ENCODE measurements at places on chromosomes 6 and 20.

- DNase-seq: peak; percentile 16
Observed at GRCh38 chr6:170025935-170026750, 264.7 kb downstream of the DLL1 start.

DNA sequence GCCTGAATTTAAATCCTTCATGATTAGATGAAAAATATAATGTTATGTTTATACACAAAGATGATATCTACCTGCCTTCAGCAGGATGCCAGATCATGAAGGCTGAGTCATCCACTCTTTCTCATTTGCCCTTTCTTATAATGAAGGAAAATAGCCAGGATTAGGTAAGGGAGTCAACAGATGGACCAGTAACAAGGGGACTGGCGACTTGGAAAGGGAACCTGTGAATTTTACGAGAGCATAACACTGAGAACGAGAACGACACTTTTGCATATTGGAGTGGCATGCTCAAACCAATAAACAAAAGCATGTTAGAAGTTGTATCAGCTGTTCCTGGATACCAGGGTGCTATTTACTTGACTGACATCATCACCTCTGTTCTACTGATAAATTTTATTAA is 154.0 kb downstream of the LAMP5 start:
- no peak for DNase-seq

DNA sequence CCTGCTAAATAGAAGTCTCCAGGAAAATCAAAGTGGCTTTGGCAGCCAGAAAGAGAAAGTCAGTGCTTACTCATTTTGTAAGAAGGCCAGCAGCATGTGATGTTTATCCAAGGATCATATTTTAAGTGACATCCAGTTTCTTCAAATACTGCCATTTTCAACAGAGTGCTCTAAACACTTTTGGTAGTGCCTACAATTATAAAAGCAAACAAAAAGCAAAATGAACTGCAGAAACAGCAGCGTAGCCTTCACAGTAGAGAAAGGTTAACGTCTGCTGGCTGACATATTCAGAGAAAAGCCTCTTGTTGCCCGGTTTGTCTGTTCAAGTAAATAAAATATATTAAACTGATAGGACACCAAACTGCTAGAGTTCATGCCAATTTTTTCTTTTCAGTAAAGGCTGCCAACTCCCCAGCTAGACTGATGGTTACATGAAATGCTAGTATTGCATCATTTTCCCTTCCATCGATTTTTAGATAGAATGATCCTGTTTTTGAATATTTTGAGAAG is 705.7 kb upstream of the SLC35B3 start:
- no peak for DNase-seq

GRCh38 chr6:170243791-170244291 is 47.0 kb downstream of the DLL1 start:
- DNase-seq: peak; percentile 51

GRCh38 chr6:109892451-109893435 is 85.4 kb upstream of the GPR6 start:
- no peak for DNase-seq

GRCh38 chr6:155399062-155399744 is 56.4 kb downstream of the NOX3 start:
- DNase-seq: no peak

DNA sequence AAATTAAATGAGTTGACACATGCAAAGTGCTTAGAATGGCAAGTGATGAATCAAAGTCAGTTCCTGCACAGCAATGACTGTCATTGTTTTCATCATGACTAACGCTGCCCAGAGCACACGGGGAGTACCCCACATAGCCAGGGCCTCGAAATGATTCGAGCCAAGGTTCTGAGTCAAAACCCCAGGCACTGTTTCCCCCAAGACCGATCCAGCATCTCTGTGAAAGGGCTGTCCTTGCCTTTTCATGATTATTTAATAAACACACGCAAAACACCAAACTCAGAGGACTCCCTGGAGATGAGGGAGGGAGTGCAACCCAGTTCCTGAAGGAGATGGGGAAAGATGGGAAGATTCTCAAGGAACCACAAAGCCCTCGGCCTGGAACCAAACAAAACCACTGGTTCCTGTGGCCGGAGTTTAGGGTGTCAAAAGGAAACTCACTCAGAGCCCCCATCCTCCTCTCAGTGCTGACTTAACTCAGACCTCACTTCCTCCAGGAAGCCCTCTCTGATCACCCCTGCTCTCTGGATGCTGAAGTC is 3.8 kb downstream of the PREX1 start:
- DNase-seq: no peak

DNA sequence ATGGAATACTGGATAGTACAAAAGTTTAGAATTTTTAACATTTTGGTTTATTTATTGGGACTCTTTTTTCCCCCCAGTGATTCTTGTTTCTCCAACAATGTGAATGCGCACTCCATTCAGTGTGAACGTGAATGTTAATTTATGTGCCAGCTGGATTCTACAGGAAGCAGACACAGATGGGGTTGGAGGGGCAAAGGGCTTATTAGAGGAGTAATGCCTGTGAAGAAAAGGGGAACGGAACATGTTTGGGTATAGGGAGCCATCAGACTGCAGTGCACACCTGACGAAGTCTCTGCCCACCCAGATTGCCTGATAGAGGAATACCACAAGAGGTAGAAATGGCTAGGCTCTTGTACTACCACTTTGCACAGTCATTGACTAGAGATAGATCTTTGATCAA is 48.2 kb downstream of the PTPRA start:
- no peak for DNase-seq

DNA sequence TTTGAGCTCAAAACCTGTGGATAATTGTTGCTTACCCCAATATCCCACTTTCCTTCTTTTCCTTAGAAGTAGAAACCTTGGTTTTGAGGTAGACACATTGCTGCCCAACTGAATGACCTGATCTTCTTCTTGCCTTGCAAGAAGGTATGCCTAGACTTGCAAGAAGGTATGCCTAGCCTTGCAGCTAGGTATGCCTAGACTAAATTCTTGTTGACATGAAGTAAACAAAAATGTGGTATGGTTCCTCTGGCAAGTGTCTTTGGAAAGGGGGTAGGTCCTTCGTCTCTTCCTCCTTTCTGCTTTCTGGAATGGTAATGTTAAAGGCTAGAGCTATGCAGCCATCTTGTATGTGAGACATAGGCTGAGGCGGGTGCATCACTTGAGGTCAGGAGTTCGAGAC is 129.2 kb downstream of the GMPR start:
- DNase-seq: no peak

DNA sequence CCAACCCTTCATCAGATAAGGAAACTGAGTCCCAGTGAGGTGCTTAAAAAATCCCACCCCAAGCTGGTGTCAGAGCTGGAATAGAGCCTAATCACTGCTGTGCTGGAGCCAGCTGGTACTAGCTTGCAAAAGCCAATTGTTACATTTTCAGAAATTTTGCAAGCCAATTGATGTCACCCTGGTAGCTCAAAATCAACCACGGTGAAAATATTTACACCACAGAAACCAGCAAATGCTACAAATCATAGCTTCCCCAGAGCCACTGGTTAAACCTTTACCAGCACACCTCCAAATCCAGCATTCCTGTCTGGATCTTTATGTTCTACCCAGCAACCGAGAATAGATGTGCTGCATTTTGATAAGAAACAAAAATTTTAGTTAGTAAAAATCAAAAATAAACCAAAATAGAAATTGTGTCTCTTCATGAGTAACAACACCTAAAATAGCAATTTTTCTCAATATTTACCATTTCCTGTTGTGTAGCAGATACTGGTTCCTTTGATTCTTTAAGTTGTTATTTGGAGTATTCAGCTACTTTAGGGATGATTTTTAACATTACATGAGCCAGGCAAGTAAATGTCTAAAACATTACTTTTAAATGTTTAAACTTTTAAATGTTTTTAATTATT is 7.2 kb upstream of the LCA5 start:
- no peak for DNase-seq

DNA sequence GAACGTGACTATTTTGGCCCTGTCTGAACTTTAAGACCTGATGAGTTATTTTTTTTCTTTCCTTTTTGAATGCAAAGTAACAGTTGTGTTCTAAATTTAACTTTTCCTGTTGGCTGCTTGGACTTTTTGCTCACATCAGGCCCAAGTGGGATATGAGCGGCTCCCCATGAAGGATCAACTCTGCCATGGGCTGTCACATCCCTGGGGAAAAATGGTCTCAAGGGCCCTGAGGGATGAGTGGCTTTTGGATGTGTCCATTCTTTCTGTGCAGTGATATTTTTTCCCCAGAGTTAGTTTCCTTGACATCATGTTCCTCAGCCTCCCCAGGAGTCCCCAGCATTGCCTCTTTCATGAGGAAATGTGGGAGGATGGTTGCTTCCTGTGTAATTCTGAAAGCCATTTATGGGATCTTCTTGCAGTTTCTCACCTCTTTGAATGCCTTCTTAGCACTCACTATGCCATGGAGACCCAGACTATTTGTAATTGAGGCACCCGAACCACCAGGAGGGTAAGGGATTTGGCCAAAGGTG is 92.5 kb downstream of the SLC24A3 start:
- no peak for DNase-seq

- no peak for DNase-seq
Observed at GRCh38 chr6:227812-228338, 64.4 kb upstream of the DUSP22 start.

GRCh38 chr6:44021589-44022295 is 105.5 kb downstream of the MRPL14 start:
- DNase-seq: no peak

DNA sequence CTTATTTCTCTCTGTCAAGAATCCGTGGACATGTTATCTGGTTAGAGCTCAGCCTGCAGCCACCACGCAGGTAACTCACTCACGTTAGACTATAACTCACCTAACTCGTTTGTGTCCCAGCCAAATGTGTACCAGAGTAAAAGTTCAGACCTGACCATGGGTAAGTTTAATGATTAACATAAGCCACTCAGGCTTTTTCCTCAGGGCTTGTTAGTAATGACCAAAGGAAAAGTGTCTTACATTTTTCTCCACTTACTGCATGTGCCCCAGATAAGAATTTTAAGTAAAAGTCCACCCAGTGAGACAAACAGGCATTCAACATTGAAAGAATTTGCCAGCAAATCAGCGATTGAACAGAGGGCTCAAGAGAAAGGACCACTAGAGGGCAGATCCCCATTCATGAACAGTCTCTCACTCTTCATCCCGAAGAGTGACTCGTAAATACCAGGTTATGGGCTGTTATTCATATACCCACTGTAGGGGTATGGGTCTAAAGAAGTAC is at the start of gene PKHD1:
TSS of gene PKHD1 (minus strand) at position 116 of the 502 bp plus-strand sequence. CDS start 2,680 bp downstream, outside the sequence.
- DNase-seq: no peak

- DNase-seq: no peak
Observed at GRCh38 chr6:121305957-121306607, 28.2 kb downstream of the TBC1D32 start.

GRCh38 chr6:89140347-89141156 is 5.3 kb upstream of the PM20D2 start:
- no peak for DNase-seq

DNA sequence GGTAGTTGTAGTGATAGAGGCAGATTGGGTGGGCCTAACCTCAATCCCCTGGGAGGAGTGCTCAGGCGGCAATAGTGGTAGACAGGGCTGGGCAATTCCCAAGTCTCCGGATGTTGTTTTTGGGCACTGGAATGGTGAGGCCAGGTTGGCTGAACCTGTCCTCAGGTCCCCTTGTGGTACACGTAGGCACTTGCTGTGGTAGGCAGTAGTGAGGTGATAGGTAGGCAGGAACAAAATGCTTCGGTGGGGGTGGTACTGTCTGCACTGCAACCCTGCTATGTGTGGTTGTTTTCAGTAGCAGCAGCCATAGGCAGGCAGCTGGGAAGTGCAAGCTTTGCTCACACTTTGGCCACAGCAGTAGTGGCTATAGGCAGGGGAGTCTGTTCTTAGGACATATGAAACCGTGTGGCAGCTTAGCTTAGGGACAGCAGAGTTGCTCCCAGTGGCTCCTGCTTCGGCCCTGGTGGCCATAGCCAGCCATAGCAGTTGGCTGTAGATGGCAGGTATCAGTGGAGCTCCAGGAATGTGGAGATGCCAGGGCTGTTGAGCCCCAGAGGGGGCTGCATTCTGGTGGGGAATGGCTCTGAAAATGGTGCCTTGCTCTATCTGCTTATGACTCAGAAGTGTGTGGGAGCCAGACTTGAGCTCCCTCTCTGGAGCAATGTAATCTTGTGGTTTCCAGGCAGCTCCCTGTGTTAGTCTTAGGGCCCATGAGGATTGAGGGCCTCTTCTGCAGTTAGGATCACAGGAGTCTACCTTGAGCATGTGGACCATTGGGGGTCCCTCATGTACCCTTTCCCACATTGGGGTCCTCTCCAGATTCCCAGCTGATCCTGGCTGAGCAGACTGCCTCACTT is 241.8 kb upstream of the BMP2 start:
- DNase-seq: no peak

- no peak for DNase-seq
Observed at GRCh38 chr20:31675828-31676608, 38.3 kb downstream of the COX4I2 start.

DNA sequence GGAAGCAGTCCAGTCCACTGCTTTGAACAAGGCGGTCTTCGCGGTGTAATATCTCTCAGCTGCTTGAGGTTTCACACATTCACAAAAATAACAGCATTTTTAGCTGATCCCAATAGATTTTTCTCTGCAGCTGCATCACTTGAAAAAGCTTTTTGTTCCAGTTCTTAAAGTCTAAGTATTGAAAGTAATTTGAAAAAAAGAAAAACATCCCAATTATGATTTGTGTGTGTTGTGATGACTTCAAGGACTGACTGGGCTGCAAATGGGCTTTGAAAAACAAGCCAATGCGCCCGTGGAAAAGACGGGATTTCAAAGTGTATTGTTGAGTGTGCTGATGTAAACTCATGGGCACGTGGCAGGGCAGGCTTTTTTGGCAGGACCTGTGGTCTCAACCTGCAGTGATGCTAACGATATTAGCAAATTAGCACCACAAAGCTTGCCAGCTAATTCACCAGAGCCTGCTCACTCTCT is 151.1 kb downstream of the TMEM242 start:
- DNase-seq: no peak

- DNase-seq: no peak
Observed at GRCh38 chr6:56668158-56668557, 25.5 kb upstream of the DST start.

DNA sequence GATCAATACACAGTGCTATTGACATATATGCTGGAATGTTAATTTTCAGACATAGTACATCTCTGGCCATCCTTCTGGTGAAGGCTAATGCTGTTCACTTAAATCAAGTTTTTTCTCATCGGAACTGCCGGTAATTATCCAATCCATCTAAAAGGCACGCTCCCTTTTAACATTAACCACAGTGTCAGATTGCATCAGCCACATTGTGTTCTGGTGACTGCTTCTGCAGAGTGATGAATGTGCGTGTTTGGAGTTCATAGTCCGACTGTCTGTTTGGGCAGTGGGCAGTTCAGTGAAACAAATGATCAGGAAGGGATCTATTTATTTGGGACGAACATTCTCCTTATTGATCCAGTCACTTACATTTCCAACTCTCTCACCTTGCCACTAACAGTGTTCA is 49.5 kb downstream of the SOBP start:
- DNase-seq: no peak

- DNase-seq: no peak
Observed at GRCh38 chr6:148972481-148972880, 225.7 kb downstream of the UST start.
